ENCODE measurements at places on chromosomes 2 and 18.

- no peak for DNase-seq
Observed at GRCh38 chr18:68417166-68417799, 297.6 kb downstream of the TMX3 start.

DNA sequence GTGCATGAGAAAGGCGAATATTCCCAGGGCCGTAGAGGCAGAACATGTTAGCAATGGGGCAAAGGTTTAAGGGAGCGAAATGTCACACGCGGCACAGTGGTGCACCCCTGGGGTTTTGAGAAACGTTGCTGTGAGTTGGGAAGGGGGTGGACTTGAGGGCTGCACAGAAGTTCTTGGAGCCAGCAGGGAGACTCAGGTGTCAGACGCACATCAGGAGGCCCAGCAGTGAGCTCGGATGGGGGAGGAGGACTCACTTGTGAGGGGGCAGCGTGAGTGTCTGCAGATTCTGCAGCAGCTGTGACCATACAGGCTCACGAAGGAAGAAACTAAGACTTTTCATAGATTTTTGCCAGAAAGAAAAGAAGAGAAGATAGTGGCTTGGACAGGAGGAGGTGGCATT lies 218.2 kb downstream of the SNTG2 start:
- no peak for DNase-seq

GRCh38 chr2:182541268-182541667 lies 114.4 kb upstream of the PDE1A start:
- DNase-seq: no peak

- no peak for DNase-seq
Observed at GRCh38 chr2:107717661-107718060, 109.0 kb upstream of the RGPD4 start.

DNA sequence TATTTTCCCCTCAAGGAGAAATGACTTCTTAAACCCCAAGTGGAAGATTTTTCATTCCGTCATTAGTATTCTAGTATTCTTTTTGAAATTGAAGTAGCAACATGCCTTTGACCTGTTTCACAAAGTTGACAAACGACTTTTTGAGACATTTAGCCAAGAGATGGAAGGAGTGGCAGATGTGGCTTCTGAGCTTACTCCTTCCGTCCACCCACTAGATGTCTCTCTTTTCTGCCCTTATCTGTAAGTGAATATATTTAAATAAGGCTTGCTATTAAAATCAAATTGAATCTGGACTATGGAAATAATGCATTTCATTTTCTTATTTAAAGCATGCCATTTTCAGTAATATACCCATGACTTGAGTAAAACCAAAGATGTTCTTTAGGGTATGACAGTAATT lies 74.1 kb downstream of the ACTR3 start:
- no peak for DNase-seq

DNA sequence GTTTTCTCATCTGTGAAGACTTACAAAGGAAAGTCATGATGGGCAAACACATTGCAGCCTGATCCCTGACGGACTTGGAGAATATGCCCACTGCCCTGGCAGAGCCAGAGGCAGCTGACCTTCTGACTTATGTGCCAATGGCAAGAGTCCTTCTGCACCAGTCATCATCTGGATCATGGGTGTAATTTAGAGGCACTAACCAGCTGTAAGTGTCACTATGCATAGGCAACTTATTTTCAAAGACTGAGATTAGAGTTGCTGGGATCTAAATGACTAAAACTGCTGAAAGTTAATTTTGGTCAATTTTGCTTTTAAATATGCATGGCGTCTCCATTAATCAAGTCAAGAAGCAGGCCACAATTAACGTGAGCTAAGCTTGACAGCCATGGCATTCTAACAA lies 261.2 kb downstream of the BCL11A start:
- no peak for DNase-seq

- peak; percentile 11 for DNase-seq
Observed at GRCh38 chr18:13218368-13218991, at the start of gene LDLRAD4. Gene LDLRAD4 (plus strand): TSS chr18:13218760.

DNA sequence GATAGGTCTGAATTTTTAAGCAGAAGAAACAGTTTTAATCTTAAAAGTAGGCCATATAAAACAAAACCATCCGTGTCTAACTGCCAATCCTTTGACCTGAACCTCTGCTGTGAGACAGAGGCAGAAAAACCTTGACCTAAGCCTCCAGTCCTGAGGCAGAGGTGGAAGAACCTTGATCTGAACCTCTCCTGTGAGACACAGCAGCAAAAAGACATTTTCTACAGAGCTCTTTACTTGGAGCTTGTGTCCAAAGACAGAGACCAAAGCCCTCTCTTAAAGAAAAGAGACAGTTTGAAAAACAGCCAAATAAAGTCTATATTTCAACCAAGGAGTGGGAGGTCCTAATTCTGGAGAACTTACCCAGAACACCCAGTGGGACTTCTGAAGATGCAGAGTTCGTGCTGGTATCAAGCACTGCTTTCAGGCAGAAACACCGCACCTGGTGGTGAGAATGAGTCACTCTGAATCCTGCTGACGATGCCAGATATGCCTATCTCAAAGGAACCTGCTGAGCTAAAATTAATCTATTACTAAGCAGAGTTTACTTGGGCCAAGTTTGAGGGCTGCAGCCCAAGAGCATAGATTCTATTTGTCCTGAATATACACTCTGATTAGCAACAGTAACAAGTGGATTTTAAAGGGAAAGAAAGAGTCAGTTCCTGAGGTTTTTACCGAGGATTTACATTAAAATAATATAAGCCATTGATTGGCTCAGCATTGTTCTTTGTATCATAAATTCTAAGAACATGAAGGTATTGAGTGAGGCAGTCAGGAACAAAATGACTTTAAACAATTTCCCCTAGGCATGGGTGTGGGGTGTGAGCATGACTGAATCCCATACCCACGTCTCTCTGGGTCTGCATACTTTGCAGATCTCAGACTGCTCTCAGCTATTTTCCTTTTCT lies 806.4 kb downstream of the TRIB2 start:
- DNase-seq: no peak

- no peak for DNase-seq
Observed at GRCh38 chr2:99957332-99958133, 184.9 kb downstream of the AFF3 start.

DNA sequence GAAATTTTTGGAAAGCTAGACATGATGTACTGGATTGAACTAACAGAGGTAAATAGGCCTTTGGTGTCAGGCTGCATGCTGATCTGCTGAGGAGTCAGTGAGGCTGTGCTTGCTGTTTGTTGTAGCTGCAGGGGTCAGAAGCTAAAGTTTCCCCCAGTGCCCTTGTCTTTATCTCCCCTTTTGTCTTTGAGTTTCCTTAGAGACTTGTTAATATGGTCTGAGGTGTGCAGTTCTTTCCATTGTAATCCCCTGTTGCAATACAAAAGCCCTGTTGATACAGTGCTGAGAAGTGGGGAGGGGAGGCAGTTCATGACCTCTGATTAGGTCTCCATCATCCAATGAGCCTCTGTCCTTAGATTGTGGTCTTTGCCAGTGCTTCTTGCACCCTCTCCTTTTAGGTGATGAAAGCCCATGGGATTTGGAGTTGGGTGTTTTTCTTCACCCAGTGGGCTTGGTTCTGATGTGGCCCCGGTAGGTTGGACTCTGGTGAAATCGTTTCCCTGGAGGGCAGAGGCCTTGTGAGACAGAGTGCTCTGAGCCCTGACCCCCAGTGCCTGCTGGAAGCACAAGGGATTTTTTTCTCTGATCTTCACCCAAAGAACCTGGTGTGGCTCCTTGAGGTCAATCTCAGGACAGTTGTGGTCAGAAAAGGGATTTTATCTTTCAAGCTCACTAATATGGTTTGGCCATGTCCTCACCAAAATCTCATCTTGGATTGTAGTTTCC lies 163.1 kb downstream of the TMEM18 start:
- no peak for DNase-seq

GRCh38 chr18:55221622-55222021 lies 262.4 kb upstream of the CCDC68 start:
- DNase-seq: no peak

- no peak for DNase-seq
Observed at GRCh38 chr18:52451851-52452250, 111.9 kb downstream of the DCC start.

- no peak for DNase-seq
Observed at GRCh38 chr2:219090436-219091299, 29.9 kb upstream of the IHH start.

GRCh38 chr2:240329778-240330177 lies 105.7 kb upstream of the GPC1 start:
- DNase-seq: no peak

DNA sequence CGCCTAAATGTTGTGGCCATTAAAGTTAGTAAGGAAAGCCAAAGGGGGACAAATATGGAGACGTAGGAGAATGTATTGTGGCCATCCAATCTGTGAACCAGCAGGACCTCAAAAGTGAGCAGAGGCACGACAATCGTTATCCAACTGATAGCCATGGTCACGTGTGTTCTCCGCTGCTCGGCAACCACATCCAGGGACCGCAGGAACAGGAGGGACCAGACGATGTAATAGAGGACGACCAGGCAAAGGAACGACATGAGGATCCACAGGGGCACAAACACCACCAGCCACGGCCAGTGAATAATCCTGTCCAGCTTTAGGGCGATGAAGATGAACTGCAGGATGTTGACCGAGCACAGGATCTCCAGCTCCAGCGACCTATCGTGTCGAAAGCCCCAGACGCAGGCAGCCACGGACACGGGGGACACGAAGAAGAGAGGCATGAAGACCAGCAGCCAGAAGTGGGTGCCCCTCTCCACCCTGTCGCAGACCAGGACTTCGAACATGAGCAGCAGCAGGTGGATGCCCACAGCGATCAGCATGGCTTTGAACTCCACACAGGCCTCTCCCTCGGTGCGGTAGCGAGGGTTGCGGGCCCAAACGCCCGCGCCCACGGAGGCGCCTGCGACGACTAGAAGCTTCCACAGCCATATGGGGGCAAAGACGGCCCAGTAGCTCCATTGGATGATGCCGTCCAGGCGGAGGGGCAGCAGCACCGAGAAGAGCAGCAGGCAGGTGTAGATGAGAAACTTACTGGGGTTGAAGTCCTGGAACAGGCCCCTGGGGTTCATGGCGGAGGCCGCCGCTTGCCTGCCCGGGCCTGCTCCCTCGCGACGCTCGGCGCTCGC lies 790 bp downstream of the TMEM185B start:
- DNase-seq: no peak

GRCh38 chr18:43010611-43011010 lies 104.9 kb downstream of the RIT2 start:
- DNase-seq: no peak

GRCh38 chr2:232603283-232603682 lies 30.1 kb upstream of the EFHD1 start:
- no peak for DNase-seq

DNA sequence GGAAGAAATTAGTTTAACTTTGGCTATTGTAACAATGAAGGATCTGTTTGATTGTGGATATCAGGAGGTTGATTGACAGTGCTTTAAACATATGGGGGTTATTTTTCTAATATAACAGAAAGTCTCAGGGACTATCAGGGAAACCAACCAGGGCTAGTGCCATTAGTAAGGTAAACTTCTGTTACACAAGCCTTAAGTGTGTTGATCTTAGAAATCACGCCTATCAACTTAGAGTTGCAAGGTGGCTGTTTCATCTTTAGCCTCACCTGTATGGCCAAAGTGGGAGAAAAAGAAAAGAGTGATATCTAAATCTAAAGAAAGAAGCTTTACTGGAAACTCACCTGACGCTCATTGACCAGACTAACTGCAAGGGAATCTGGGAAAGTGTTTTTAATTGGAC lies 62.1 kb downstream of the GLS start:
- no peak for DNase-seq

DNA sequence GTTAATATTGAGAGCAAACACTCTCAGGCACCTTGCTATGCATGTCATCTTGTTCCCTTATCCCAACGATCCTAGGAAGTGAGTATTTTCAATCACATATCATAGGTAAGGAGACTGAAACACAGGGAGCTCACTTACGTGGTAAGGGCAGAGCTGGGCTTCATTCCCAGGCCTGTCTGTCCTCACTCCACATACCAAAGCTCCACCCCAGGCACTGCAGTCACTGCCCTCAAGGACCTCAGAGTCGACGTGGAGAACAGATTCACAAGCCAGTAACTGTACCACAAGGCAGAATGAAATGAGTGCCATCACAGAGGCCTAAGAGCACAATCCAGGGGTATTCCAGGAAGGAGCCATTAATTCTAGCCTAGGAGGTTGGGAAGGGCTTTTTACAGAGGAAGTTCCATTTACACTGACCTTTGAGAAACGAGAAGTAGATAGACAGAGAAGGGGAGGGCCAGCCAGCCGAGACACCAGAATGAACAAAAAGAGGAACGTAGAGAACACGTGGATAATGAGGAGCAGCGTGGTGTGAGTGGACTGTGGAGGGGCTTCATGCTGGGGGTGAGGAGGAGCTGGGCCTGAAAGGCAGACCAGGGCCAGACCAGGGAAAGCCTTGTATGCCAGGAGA lies 48.6 kb downstream of the KIAA2012 start:
- no peak for DNase-seq

DNA sequence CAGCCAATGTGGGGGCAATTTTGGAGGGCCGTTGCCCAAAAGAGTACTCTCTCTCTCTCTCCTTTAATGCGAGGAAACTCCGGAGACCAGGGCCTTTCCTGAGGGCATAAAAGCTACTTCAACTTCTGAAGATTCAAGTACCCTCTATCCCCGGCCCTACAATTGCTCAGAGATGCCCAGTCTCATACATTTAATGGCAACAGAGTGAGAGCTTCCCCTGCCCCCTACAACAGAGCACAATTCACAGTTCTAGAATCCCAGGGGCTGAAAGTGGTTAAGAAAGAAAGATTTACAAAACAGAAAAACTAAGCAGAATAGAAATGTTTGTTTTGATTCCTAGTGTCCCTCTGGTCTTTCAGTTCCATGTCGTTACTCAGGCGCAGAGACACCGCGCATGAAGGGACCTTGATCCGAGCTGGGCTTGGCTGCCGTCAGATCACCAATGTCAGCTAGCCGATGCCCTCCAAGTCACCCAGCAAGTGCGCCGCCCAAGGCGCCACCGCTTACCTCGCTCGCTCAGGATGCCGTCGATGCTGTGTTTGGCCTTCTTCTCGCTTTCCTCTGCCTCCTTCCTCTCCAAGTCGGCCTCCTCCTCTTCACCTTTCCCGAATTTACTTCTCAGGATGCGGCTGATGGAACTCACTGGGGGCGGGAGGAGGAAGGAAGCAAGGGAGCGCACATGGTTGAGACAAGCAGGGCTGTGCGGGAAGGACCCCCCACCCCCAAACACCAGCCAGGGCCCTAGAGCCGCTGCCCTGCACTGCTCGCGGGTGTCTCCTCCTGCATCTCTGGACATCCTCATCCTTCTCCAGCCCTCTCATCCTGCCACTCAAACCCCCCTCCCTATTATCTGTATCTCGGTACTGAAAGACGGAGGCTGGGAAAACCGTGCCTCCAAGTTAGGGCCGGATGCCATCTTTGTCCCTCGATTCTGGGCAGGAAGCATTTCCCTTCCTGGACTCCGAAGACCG lies 4.9 kb downstream of the PAX3 start:
- no peak for DNase-seq

- no peak for DNase-seq
Observed at GRCh38 chr2:118864207-118864606, 16.8 kb upstream of the EN1 start.

- no peak for DNase-seq
Observed at GRCh38 chr2:202989749-202990148, 24.9 kb upstream of the NBEAL1 start.

- DNase-seq: peak; percentile 62
Observed at GRCh38 chr18:25457126-25457525, 105.2 kb upstream of the ZNF521 start.

- no peak for DNase-seq
Observed at GRCh38 chr2:39452396-39452795, 15.3 kb upstream of the MAP4K3 start.
